ENCODE measurements at places on chromosomes 1 and 21.

DNA sequence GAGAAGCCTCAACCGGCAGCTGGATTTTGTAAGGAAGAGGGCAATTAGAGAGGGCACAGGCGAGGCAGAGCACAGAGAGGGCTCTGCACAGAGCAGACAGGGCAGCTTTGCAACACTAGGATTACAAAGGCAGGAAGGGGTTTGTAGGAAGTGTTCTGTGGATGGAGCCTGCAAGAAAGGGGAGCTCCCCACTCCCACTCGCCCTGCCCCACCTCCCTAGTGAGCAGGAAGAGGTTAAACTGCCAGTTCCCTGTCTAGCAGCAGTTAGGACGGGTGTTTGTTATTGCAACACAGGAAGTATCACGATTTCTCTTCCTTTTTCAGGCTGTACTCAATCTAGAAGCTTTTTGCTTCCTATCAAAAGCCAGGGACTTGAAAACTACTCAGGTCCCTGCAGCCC, 63.3 kb upstream of the LRRC8D start:
- DNase-seq, result no peak

DNA sequence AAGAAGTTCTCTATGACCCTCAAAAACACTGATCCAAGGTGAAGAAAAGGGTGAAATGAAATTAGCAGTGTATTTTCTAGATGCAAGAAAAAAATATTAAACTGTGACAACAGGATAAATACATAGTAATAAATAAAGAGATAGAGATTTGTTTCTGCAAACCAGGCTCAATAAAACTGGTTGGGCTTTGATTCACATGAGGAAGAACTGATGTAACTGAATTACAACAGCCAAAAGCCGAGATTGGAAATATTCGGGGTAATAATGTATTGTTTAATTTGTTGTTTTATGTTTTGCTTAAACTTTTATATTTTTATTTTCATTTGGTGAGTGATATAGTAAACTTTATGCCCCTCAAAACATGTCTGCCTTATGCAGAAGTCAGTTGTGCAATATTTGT, 285.0 kb downstream of the BRINP3 start:
- no peak for DNase-seq

DNA sequence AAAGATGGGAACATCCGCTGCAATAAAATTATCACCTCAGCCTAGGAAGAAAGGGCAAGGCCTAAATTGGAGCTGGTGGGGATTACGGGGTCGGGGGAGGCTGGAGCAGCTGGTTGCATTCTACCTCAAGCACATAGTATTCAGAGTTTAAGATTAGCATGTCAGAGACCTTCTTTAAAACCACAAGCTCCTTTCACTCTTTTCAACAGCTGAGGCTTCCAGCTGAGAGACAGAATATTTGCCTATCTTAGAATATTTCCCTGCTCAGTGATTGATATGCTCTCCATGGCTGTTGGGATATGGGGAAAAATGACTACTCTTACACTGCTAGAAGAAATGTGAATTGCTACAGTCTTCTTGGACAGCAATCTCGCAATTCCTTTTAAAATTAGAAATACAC, 248.6 kb downstream of the TBX15 start:
- DNase-seq, result no peak

- DNase-seq, result no peak
Measured at GRCh38 chr1:183870351-183871077, 65.6 kb downstream of the RGL1 start.

DNA sequence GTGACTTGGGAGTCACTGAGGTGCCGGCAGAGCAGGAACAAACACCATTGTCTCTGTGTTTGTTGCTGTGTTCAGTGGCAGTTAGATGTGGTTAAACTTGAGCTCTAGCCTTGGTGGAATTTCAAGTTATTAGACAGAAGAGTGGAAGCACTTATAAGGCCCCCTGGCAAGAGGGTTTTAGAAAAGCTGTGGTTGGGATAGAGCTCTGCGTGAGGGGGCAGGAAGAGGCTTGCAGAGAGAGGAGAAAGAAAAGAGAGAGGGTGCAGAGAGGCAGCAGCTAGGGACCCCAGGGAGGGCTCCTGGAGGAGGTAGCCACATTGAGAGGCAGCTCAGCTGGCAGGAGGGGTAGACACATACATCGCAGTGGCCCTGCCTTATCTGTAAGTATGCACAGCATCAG, 128.2 kb downstream of the GALNT2 start:
- no peak for DNase-seq

- no peak for DNase-seq
Measured at GRCh38 chr1:117795190-117795589, 134.2 kb downstream of the GDAP2 start.

DNA sequence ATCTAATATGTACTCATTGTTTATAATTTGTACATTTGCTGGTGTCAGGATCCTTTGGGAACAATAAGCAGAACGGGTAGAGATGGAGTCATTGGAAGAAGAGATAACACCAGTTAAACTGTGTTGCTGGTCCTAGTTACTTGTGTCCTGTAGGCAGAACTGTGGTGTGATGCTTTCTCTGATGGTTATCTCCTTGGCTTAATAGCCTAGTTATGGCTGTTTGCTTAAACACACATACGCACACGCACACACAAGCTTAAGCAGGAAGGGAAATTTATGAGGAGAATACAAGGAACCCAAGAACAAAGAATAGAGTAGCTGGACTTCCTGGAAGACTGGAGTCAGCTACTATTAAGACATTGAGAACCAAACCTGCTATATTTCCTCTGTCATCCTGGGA, 5.7 kb upstream of the PKN2 start:
- DNase-seq, result no peak

DNA sequence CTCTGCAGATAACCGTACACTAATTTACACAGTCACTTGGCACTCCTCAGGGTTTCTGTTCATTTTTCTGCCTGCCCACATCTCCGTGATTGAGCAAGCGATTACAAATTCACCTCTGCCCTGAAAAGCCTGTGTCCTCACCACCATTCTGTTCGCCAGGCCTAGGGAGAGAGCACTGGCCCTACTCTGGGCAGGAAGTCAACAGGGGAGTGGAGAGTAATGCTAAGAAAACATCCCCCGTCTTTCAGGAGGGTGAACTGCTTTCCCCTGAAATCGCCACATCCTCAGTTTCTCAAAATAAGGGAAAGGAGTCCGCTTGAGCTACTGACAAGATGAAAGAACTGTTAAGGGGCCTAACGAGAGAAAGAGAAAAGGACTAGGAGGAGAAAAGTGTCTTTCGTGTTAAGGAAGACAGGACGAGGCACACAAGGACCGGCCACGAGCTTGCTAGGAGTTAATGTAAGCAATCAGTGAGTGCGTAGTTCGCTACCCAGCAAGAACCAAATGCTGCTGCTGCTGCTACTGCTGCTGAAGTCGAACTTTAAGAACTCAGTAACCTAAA, 632 bp downstream of the PEX19 start:
- DNase-seq, result peak; percentile 21

- no peak for DNase-seq
Measured at GRCh38 chr1:228341814-228342626, 64.6 kb downstream of the TRIM11 start.

GRCh38 chr1:225483818-225484656, 56.2 kb upstream of the LBR start:
- DNase-seq, result no peak

DNA sequence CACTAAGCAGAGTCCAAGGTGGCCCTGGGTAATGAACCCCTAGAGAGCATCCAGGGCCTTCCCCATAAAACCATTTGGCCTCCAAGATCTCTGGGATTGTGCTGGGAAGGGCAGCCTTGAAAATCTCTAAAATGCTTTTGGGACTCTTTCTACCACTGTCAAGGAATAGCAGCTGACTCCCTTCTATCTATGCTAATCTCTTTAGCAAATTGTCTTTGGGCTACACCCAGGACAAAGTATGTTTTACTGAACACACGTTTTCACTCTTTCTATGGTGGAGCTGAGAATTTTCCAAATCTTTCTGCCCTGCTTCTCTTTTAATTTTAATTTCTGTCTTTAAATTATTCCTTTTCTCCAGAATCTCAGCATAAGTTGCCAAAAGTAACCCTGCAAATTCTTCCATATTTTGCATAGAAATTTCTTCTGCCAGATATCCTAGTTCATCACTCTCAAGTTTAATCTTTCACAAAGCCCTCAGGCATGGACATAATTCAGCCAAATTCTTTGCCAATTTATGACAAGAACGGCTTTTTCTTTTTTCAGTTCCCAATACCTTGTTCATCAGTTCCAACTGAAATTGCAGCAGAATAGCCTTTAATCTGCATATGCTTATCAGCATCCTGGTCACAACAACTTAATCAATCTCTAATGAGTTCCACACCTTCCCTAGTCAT, 687.0 kb upstream of the ADGRL4 start:
- DNase-seq, result no peak

GRCh38 chr1:205324781-205325180, 3.2 kb upstream of the NUAK2 start:
- no peak for DNase-seq

DNA sequence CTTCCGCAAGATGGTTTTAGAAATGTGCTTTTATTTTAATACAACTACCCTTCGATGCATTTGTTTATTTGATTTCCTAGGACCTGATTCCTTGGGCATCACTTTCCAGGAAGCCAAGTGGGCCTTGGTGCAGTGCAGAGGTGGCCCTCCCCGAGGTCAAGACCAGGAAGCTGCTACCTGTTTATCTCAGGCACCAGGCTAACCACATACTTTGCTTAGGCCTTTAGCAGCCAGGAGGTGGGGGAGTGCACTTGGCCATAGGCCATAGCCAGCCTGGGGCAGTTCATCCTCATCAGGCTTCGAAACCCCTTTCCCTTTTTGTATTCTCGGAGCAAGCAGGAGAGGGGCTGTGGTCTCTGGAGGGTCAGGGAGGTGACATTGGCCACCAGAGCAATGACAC, 45.4 kb downstream of the SMYD2 start:
- DNase-seq, result no peak

DNA sequence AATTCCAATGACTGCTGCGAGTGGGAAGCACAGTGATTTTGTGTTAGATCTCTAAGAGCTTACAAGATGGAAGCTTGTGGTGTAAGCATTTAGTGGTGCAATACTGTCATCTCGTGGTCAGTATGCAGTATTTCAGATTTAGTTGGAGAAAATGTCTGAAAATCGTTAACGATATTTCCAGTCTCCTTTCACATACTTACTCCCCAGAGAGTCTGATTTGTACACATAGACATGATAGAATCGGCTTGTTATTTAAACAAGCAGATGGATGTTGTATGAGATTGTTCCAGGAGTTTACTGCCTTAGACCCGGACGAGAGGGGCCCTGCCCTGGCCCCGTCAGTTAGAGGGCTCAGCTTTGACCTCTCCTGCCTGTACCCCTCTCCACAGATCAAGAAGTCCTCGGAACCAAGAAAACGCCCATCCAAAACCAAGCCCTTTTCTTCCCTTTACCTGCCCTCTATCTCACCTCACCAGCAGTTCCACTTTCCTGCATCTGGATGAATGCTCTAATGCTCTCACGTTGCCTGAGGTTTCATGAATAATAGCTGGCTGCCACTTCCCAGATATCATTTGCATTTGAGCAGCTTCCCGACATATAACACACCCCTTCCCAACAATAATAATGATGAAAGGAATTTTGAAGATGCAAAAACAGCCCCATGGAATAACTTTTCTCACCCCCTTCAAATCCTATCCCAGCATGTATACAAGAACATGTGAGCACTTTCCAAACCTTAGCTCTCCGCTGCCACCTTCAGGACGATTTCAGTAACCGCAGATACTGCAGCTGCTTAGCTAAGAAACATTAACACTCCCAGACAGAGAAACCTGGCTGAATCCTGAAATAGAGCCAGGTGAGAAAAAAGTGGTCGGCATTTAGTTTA, 247.3 kb downstream of the LTN1 start:
- DNase-seq, result peak; percentile 45

GRCh38 chr1:185108321-185108720, 48.4 kb downstream of the TRMT1L start:
- DNase-seq, result no peak

- DNase-seq, result no peak
Measured at GRCh38 chr1:170662561-170663403, 1.1 kb upstream of the PRRX1 start.

DNA sequence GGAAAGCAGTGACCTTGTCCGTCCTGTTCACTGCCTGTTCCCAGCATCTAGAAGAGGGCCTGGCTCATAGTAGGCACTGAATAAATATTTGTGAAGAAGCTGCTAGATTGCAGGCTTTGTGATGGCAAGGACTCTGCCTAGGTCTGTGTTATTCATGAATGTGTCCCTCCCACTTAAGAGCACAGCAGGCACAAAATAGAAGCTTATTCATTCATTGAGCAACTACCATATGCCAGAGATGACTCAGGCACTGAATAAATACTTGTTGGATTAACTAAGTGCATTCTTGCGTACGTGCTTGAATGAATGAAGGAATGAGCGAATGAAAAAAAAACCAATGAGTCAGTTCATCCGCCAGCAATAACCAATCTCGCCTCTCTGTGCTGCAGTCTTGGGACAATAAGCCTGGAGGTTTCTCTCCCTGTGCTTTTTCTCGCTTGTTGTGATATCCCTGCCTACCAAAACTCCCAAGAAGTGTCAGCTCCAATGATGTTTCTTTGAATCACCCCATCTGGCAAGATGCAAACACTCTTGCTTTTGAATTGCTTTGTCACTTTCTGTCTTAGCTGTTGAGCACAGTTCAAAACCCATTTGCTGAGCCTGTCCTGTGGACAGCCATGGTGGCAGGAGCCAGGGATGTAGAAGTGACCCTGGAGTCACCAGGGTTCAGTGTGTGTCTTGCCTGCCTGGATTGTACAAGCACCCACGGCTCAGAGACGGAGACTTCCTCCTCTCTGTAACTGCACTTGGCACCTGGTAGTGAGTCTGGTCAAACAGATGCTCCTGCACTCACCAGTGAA, 143.9 kb downstream of the KAZN start:
- DNase-seq, result no peak

- DNase-seq, result no peak
Measured at GRCh38 chr21:29803191-29803590, 136.6 kb downstream of the GRIK1 start.

- DNase-seq, result no peak
Measured at GRCh38 chr1:241336335-241336734, 20.7 kb downstream of the RGS7 start.

GRCh38 chr1:20903437-20903836, 116.3 kb upstream of the HP1BP3 start:
- DNase-seq, result no peak

DNA sequence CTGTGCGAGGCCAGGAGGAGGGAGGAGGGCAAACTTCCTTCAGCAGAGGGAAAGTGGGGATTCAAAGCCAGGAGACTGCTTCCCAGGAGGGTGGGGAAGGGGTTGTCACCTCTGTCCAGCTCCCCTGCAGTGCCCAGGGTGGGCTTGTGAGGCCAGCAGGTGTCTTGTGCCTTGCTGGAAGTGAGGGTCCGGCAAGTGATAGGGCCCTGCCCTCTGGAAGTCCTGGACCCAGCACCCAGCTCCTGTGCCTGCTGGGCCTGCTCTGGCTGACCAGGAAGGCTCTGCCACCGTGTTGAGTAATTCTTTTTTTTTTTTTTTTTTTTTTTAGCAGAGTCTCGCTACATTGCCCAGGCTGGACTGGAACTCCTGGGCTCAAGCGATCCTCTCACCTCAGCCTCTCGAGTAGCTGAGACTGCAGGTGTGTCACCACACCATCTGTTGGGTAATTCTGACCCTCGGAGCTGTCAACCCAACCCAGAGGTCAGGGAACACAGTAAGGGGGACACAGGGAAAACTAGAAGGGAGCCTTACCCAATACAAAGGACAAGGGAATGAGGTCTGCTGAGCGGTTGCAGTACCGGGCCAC, 1.0 kb downstream of the BEST4 start:
- no peak for DNase-seq
